ENCODE measurements at places on chromosomes 13 and 19.
A peak's percentile ranks its signal among the peaks of the same experiment; 100 is the strongest.

- DNase-seq: no peak
These were observed 2.0 kb downstream of the GPI start for GRCh38 chr19:34366738-34367623.

DNA sequence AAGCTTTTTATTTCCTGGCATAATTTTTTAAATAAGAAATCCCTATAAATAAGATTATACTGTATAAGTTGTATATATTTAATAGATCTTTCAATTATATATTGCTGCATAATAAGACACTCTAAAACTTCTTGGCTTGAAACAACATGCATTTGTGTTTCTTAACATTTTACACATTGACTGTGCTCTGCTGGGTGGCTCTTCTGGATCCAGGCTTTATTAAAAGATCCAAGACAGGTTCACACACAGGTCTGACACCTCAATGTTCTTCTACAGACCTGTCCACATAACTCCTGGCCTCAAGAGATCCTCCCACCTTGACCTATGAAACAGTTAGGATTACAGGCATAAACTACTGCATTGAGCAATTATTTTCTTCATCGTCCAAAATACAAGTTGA is 77.6 kb upstream of the PCDH17 start:
- no peak for DNase-seq

DNA sequence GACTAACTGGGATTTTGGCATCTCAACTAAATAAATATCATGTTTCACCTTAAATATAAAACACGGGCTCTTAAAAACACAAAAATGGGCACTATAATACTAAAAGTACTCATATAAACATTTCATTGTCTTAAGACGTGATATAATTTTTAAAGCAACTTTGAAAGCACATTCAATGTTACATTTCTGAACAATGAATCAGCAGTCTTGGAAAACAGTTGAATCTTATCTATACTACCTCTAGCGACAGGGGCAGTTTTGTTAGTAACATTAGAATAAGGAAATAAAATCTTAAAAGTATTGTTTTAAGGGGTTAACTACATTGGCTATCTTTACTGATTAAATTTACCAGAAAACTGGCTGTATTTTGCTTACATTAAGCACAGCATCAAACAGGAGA is 156.9 kb downstream of the UGGT2 start:
- no peak for DNase-seq

- DNase-seq: no peak
These were observed 11.5 kb downstream of the MPND start for GRCh38 chr19:4354897-4355296.

DNA sequence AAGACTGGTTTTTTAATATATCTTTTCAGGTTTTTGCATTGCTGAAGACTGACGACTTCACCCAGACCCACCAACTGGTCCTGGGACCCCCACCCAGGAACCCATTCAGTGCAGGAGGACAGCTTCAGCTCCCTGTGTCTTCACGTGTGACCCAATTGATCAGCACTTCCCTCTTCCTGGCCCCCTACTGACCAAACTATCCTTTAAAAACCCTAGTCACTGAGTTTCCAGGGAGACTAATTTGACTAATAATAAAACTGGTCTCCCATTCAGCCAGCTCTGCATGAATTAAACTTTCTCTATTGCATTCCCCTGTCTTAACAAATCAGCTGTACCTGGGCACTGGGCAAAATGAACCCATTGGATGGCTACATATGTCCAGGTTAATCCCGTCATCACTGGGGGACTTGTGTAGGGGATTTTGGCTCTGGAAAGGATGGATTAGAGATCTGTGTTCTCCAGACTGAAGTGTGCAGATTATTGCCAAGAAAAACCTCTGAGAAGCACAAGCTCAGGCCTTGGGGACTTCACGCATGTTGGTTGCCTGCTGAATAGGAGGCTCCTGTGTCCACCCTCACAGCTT is 16.3 kb upstream of the PARP4 start:
- no peak for DNase-seq

GRCh38 chr19:6017576-6017975 is 39.6 kb upstream of the RANBP3 start:
- DNase-seq: no peak

- DNase-seq: no peak
These were observed 6.6 kb downstream of the C13orf46 start for GRCh38 chr13:113967206-113967720.

- no peak for DNase-seq
These were observed 287.1 kb downstream of the TBC1D4 start for GRCh38 chr13:75194717-75195462.

DNA sequence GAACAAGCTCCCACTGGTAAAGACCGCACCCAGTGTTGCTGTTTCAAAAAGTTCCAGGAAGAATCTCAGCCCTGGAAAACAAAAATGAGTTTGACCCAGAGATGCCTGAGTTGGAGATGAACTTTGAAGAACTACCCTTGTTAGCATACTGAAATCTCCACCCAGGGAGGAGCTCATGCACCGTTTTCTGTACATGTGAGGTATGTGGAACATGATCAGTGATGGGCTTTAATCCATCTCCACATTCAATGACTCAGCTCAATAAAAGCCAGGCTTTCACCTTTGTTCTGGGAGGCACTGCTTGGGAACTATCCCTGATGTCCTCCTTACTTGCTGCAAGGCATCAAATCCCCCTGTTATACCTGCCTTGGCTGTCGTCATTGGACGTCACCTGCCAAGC is 279.9 kb downstream of the UQCRFS1 start:
- DNase-seq: no peak

- DNase-seq: no peak
These were observed 3.5 kb downstream of the KCNN4 start for GRCh38 chr19:43777163-43777695.

- DNase-seq: no peak
These were observed 473 bp upstream of the ITM2B start for GRCh38 chr13:48232420-48233045.

DNA sequence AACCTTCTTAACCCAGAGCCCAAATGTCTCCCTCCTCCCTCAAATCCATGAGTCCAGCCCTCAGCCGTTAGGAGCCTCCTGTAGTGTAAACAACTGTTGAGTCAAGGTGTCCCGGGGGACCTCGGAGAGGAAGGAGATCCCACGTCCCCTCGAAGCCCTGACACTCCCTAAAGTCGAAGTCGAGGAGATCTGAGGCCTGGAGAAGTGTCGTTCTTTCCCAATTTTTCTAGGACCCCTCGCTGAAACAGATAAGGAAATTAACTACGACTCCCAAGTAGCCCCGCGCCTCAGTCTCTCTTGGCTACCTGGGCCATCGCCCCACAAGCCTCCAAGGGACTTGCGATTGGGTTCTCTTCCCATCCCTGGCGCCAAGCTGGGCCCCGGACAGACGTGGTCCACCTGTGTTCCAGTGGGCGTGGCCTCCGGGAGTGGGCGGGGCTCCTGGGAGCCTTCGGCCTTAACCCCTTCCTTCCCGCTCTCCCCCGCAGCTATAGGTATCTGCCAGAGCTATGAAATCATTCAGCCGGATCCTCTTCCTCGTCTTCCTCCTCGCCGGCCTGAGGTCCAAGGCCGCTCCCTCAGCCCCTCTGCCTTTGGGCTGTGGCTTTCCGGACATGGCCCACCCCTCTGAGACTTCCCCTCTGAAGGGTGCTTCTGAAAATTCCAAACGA is 869 bp downstream of the GFY start:
- no peak for DNase-seq

- peak; percentile 77 for DNase-seq
These were observed 103.2 kb downstream of the GADD45B start for GRCh38 chr19:2578901-2579677.

GRCh38 chr13:38283346-38283745 is 66.3 kb upstream of the UFM1 start:
- DNase-seq: no peak

DNA sequence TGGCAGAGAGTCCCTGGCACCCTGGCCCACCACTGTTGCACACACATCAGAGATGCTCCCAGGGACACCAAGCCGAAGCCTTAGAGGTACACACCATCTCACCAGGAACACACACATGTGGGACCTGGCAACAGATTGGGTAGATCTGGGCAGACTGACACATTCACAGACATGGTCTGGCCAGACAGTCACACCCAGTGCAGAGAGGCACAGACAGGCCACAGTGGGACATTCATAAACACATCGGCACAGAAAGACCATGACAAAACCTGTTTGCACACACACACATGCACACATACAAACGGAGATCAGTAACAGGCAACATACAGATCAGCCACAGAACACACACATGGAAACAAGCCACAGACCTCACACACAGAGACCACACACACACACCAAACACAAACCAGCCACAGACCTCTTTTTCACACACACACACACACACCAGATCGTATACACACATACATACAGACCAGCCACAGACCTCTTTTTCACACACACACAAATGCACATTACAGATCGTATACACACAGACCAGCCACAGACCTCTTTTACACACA is 6.3 kb upstream of the JUNB start:
- DNase-seq: no peak

DNA sequence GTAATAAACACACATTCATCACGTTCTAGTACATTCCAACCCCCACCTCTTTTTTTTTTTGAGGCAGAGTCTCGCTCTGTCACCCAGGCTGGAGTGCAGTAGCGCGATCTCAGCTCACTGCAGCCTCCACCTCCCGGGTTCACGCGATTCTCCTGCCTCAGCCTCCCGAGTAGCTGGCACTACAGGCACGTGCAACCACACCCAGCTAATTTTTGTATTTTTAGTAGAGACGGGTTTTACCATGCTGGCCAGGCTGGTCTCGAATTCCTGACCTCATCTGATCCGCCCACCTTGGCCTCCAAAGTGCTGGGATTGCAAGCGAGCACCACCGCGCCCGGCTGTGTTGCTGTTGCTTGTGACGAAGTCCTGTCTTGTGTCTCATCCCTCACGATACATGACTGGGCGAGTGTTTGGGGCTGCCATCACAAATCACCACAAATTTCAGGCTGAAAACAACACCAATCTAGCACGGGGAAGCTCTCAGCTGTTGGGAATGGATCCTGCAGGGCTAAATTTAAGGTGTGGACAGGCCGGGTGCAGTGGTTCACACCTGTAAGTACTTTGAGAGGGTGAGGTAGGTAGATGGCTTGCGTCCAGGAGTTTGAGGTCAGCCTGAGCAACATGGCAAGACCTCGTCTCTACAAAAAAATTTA is 15.7 kb downstream of the MOB3A start:
- no peak for DNase-seq

GRCh38 chr13:52026246-52026626 is 1.7 kb downstream of the UTP14C start:
- DNase-seq: no peak

DNA sequence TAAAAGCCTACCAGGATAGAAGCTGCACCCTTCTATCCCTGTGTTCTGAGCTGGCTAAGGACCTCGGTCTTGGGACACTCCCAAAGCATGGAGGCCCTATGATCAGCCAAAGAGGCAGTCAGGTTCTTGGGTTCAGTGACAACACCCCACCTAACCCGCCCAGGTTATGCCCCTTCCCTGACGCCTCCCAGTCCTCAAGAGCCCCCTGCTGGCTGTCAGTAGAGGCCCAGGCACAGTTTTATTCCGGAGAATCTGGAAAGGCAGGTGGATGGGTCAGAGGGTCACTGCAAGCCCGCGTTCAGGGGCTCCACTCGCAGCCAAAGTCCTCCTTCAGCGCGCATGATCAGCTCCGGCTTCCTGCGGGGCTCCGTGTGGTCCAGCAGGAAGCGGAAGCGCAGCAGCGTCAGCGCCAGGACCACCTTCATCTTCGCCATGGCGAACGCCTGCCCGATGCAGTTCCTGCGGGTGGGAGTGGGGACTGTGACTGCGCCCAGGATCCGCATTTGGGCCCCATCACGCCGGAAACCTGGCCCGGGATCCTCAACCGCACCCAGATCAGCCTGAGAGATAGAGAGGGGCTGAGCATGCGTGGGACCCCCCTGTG is 22.3 kb downstream of the OR10H3 start:
- DNase-seq: no peak

DNA sequence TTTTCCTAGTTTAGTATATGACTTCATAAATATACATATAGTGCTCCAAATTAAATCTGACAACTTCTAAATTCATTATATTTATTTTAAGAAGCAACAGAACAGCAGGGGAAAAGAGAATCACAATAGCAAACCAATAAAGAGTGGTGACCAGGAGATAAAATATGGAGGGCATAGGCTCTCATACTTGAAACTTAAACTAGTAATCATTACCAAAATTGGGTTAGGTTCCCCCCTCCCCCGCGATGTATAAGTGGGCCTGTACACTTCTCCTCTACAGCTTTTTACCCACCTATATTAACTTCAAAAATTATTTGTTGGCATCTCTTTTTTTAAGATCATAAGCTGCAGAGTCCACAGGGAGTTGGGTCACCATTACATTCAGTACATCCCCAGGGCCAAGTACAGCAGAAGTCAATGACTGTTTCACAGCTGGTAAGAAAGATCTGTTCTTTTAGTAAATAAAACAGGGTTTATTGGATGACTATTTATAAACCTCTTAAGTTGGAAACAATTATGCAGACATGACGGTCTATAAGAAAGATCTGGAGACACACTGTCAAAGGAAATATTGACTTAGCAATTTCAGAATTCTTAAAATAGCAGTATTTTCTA is 29.4 kb downstream of the KLF12 start:
- no peak for DNase-seq

DNA sequence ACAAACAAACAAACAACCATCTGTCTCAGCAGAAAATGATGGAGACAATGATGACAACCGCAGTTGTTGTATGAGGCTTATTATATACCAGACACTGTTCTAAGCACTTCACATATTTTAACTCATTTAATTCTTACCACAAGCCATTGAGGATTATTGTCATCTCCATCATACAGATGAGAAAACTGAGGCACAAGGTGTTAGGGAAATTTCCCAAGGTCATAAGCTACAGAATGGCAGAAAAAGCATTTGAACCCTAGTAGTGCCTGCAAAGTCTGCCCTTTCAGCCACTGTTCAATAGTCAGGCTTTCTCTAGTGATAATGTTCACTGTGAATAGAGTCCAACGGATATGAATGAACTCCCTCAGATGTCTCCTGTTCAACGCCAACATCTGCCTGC is 60.1 kb downstream of the GPALPP1 start:
- DNase-seq: no peak

GRCh38 chr19:3398900-3399278 is 32.5 kb downstream of the NFIC start:
- DNase-seq: no peak

DNA sequence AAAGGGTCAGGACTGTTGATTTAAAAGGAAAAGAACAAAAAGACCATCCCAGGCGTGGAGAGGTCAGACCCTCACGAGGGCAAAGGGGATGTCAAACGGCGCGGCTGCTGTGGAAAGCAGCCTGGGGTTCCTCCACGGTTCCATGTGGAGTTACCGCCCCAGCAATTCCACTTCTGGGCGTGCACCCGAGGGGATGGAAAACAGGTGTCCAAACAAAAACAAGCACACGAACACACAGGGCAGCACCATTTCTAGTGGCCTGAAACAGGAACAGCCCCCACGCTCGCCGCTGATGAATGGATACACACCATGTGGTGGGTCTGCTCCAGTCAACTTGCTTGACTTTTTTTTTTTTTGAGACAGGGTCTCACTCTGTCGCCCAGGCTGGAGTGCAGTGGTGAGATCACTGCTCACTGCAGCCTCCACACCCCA is 11.2 kb downstream of the AP3D1 start:
- DNase-seq: no peak

GRCh38 chr13:33208290-33209220 is 77.0 kb downstream of the STARD13 start:
- DNase-seq: no peak

GRCh38 chr19:32458500-32459123 is 53.0 kb downstream of the DPY19L3 start:
- DNase-seq: no peak

Data from amygdala (tissue), 56 donors.